ENCODE measurements at places on chromosomes 12 and 14.

GRCh38 chr12:107090711-107091110, 2.6 kb downstream of the CRY1 start:
- DNase-seq, result no peak

DNA sequence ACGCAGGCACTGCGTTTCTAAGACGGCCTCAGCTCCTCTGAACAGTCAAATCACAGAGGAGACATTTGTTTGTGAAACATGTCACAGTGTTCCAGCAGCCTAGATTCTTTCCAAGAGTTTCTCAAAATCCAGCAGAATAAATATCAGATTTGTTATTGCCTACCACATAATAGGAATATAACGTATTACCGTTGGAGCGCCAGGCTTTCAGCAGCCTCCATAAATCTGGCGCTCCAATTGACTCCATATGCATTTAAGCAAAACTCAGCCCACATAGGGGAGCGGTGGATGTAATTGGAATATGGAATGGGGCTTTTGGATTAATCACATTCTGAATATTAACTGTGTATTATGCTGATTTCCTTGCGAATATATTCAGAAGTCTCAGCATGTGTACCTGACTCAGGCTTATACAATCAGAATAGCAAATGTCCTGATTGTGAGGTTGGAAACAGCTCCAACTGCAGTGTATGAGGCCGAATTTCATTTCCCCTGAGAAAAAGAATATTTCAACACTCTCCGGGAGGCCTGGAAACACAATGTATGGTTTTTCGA, 174.0 kb downstream of the ASCL4 start:
- no peak for DNase-seq

DNA sequence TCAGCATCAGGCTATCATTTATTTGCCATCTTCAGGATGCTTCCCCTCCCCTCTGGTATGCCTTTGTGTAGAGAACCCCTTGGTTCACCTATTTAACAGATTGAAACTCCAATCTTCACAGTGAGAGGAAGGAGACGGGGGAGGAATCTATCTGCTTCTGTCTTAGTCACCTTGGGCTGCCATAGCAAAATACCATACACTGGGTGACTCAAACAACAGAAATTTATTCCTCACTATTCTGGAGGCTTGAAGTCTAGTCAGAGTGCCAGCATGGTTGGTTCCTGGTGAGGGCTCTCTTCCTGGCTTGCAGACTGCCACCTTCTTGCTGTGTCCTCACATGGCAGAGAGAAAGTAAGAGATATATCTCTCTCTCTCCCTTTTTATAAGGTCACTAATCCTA, 13.5 kb upstream of the EML1 start:
- no peak for DNase-seq

GRCh38 chr14:57323721-57324120, 55.0 kb downstream of the AP5M1 start:
- DNase-seq, result no peak

DNA sequence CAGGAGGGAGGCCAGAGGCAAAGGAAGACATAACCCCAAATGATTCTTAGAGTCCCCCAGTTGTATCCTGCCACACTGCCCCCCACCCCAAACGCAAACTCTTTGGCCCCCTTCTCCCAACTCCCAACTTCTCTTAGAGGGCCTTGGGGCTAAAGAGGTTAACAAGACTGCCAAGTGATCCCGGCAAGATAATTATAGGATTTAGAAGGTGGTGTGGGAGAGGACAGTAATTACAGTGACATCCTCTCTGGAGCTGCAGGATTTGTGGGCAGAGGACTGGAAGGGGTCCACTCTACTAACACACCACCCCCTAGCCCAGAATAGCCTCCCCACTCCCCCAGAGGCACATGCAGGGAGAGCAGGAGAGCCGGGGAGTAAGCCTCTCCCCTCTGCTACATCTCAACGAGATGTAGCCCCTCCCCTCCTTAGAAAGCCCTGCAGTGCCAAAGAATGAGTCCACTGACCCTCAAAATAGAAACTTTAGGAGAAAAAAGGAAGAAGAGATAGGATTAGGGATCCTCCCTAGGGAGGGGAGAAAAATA, 5.3 kb upstream of the GDF11 start:
- peak; percentile 63 for DNase-seq

DNA sequence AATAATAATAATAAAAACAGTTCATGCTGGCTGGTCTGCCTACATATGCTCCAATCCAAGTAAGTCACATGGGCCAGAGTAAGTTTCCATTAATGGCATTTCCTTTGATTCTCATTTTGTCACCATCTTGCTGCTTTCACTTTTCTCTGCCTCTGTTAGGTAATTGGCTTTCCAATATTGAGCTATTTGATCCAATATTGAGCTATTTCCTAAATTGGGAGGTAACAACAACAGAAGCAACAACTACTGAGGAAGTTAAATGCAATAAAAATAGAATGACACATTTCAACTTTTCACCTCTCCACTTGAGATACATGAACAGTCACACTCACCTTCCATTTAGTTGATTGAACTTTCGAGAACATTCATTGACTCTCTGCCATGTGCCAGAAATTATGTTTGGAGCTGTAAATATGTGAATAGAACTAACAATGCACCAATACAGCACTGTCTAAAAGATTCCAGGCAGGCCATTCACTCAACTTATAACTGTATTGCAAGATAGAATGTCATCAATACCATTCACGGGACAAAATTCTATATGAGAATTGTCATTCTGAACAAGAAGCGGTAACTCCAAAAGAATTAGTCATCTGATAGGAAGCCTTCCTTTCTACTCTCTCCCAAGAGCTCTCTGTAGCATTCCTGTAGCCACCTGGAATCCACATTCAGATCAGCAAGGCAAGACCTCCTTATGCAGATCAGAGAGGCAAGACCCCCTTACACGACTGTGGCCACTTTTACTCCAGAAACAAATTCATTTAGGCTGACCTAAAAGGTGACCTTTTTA, 136.4 kb downstream of the PHLDA1 start:
- no peak for DNase-seq

- DNase-seq, result no peak
These were observed 5.0 kb upstream of the GAPDH start for GRCh38 chr12:6529291-6529737.

GRCh38 chr12:52354200-52354599, 13.1 kb downstream of the KRT85 start:
- DNase-seq, result peak; percentile 35

DNA sequence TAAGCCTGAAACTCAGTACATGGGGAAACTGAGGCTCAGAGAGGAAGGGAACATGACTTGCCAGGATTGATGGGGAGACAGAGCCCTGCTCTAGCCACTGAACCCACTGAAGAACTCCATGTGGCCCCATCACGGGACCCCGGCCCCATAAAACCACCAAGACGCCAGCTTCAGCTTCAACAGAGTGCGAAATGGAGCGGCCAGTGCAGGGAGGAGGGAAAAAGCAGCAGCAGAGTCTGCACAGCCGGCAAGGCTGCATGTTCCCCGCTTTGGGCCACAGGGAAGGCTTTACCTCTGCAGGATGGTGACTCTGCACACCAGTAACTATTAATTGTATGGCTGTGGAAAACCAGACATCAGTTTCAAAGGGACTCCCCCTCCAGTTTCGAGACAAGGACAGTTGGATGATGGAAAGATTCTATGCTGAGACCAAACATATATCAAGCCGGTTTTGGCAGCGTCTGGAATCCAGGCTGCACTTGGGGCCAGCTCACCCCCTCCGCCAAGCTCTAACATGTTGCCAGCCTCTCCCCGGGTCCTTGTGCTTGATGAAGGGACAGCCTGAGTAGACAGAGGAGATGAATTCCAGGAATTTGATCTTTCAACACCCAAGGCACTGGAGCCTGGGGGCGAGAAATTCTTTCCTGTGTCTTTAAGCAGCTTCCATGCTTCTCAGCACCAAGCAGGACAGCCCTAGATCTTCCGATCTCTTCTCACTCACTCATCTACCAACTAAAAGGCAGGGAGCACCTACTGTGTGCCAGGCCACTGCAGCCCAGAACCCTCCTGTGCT, 55.7 kb upstream of the BCL11B start:
- no peak for DNase-seq

DNA sequence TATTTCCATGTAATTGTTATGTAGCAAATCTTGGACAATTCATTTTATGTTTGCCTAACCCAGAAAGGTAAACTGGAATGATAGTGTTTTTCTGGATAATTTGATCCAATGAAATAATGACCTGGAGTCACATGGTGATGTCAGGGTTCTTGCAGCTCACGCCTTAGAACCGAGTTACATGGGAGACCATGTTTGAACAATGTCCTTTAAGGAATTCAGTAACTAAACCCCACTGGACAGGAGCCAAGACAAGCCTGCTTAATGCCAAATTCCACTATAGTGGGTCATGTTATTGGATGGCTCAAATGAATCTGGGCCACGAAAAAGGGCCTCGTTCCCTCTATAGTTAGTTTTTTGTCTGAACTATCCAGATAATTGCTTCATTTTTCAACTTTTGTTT, 255.8 kb upstream of the HMGA2 start:
- no peak for DNase-seq

- DNase-seq, result no peak
These were observed 9.1 kb downstream of the CRACR2A start for GRCh38 chr12:3743803-3744202.

DNA sequence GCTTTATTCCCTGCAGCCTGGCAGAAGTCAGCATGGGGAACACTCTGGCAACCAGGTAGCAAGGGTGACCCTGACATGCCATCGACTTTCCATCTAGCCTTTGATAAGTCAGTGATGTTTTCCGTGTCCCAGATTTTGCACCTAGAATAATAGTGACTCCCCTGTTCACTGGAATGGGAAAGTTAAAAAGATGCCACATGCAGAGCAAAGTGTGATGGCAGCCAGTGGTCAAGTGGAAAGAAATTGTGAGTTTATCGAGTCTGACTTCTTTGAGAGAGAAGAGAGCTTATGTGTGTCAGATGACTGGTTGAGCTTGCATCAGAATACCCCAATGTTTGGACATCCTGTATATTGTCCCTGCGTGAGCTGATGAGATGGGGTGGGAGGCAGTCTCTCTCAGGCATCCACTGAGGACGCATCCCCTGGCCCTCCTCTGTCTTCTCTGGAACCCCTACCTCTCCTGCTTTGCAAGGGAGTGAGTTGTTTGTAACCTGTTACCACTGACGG, 148.5 kb downstream of the GCH1 start:
- no peak for DNase-seq

DNA sequence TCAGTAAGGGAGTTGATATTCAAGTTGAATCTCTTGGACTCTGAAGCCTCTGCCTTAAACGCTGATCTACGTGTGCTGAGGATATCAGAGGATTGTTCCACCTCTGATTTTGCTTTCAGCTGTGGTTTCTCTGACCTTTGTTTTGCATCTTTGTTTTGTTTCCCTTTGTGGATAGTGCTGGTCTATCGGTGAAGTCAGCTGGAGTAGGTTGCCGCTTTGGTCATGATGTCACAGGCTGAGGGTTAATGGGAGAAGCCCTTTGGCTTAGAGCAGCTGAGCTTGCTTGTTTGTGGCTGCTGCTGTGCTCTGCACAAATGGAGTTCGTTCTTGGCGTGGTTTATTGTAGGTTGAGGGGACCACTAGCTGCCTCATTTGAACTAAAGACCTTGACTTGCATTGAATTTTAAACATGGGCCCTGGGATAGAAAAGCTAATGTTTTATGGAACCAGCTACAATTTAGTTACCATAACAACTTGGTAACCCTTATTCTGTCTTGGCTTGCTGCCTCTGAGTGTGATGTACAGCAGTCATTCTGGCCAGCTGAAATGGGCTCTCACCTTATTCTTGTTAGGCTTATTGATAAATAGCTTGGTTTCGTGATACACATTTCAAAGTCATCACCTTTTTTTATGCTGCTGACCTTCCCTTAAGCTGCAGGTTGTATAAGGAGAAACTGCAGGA, 284.5 kb upstream of the E2F7 start:
- peak; percentile 41 for DNase-seq

- no peak for DNase-seq
These were observed 59.0 kb downstream of the RPS29 start for GRCh38 chr14:49527221-49527620.

DNA sequence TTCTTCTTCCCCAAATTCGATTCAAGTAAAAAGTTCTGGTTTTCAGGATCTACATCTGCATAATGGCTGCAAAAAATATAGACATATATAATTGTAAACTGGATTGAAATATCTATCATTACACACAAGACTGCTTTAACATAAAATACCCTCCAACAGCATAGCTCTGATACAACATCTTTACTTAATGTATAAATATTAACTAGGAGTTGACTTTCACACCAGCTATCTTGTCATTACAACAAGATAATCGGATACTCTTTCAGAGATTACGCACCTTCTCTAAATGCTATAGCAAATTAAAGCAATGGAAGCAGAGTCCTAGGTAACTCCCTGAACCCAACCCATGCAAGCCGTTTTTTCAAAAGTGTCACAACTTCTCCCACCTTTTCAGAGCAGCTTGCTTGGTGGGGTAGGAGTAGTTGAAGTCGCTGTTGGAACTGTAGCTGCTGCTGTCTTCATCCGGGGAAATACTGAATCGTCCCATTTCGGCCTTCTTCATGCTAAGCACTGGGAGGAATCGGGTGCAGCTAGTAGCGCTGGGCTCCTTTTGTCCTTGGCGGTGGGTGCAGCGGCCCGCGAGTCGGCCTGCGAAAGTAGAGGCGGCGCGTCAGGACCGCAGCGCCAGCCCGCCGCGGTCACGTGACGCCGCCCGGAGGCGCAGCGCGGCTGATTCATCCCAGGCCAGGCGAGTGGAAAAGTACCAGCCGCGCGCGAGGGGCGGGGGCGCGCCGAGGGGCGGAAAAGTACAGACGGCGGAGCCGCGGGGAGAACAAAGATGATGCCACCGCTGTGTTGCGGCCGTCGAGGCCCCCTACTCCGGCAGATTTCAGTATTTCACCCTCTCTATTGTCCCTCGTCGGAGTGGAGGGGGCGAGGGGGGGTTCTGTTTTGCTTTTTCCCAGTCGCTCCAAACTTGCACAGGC, 1.5 kb downstream of the SLC38A2 start:
- DNase-seq, result peak; percentile 93

DNA sequence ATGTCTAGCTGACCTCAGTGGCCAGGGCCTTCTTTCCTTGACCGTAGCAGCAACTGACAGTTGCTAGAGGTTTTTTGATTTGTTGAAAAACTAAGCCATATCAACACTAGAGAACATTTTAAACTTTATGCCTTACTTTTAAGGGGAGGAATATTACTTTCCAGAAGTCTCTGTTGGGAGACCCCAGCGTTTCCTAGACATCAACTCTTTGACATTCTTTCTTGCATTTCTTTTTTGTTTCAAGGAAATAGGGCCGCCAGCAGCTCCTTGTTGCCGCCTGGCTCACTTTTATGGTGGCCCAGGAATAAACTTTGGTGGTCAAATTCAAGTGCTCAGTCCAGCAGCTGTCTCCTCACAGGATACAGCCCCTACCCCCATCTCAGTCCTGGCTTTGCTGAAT, 2.5 kb upstream of the HOXC11 start:
- no peak for DNase-seq

GRCh38 chr12:725076-725475, 27.3 kb upstream of the WNK1 start:
- DNase-seq, result no peak

- peak; percentile 73 for DNase-seq
These were observed 25.3 kb upstream of the GPR132 start for GRCh38 chr14:105090493-105091053.

- DNase-seq, result no peak
These were observed 112.0 kb upstream of the TMCC3 start for GRCh38 chr12:94762259-94762942.
